ENCODE measurements at places on chromosomes 12 and 14. TPM values are rescaled to one million over a fixed set of nuclear protein-coding genes. Genes with fewer than 3 reads are reported as not detected.

Gene KRT82
- not detected for total RNA-seq

Gene IAPP
- total RNA-seq: not detected

Gene PGF
- total RNA-seq: 0.33 TPM

DNA sequence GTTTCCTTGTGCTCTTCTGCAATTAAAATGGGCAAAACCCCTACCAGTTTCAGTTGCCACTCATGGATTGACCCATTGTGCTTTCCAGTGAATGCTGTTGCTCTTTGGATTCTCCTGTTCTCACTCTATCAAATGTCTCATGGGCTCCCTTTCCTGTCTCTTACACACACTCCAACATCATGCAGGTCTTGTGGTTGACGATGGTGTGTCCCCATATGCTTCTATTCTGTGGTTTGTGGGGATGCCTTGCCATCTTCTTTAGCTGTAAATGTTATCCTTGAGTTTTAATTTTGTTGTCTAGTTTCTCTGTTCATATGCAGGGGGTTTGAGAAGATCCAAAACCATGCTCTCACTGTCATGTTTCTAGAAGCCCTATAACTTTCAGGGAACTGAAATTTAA, 31.9 kb upstream of the FBXO34 start:
- DNase-seq: no peak

- DNase-seq: no peak
Measured at GRCh38 chr12:64706306-64706705, 52.9 kb downstream of the GNS start.

GRCh38 chr12:51098611-51099010, 15.2 kb upstream of the CSRNP2 start:
- no peak for DNase-seq

DNA sequence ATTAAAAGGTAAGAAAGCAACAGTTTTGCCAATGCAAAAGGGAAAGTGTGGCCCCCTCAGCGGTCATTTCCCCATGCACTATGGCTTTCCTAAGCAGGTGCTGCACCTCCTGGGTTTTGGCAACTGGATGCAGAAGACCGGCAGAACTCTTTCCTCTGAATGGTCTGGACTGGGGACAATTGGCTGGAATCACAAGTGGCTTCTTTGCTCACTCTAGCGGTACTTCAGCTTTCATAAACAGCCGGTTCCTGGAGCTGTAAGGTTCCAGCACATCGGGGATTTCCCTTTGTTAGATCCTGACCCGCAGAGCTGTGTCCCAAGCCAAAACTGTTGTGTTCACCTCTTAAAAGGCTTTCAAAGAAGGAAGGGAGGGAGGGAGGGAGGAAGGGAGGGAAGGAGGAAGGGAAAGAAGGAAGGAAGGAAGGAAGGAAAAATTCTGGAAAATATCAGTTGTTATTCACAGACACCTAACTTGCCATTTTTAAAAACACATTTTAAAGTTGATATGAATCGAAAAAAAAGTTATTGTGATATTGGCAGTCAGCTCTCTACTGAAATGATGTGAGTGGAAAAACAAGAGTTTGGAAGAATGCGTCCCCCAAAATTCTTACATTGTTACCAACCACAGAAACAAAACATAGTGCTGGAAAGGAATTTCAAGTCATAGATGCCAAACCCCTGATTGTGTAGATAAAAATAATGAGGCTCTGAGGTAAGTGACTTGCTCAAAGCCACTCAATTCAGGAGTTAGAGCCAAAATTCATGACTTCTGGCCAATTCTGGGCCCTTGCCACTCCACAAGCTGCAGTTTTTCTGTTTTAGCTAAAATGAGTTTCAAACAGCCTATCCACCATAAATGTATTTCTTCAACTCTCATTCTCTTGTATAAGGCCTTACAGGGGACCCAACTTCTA, 220.6 kb upstream of the HMGA2 start:
- DNase-seq: no peak

GRCh38 chr14:94617366-94617941, 5.3 kb downstream of the SERPINA3 start:
- DNase-seq: no peak

Measured in natural killer cell (primary cell).